Caudate nucleus (tissue), 63 donors: ENCODE measurements at places on chromosomes 16 and 17.

- no peak for DNase-seq
Measured at GRCh38 chr17:40561294-40561870, 3.9 kb downstream of the CCR7 start.

- no peak for DNase-seq
Measured at GRCh38 chr17:81161536-81161935, 3.8 kb upstream of the PVALEF start.

DNA sequence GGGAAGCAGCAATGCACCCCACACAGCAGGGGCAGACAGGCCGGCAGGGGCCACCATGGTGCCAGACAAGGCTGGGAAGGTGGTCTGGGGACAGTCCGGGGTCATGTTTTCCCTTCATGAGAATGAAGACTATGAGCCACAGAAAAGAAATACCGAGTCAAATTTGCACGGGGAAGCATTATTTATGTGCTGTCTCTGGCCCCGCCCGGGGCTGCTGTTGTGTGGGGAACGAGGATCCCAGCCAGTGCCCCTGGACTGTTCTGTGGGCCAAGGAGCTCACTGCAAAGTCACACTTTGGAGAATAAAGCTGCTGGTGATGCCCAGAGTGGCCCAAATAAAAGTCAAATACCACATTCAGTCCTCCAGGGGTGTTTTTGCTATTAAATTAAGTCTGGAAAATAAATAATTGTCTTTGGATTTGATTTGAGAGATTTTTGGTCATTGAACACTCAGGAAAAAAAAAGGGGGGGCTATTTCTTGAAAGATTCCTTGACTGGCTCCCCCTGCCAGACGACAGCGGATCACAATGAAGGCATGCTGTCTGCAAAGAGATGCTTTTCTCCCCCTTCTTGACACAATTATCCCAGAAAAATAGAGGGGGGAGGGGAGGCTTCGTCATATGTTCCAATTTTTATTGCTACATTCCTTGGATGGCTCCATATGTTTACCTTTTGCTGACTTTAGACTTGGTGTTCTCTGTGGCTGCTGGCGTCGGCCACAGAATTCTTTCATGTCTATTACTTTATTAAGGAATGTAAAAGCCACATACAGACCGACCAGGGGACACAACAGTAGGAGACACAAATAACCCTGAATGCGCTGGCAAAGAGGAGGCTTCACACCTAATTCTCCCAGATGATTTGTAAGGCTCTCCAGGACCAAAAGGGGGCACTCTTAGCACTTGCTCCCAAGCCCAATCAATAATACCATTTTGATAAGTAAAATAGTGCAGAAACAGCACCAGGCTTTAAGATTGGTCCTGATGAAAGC lies 27.1 kb upstream of the ANKFN1 start:
- DNase-seq = no peak

DNA sequence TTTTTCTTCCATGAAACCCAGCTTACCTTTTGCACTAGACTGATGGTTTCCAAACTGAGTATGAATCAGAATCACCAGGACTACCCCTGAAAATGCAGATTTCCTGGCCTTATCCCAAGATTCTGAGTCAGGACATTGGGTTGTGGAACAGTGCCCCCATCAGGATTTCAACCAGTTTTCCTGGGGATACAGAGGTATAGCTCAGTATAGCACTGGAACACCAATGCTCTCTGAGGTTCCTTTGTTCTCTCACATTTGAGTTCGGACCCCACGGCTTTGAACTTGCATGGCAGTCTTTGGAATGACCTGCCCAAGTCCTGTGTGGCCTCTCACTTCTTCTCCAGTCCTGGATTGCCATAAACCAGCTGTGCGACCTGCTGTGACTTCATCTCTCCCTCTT lies 12.8 kb upstream of the CCL8 start:
- DNase-seq = no peak

GRCh38 chr17:50198026-50198669 lies 3.3 kb downstream of the COL1A1 start:
- peak; percentile 51 for DNase-seq

DNA sequence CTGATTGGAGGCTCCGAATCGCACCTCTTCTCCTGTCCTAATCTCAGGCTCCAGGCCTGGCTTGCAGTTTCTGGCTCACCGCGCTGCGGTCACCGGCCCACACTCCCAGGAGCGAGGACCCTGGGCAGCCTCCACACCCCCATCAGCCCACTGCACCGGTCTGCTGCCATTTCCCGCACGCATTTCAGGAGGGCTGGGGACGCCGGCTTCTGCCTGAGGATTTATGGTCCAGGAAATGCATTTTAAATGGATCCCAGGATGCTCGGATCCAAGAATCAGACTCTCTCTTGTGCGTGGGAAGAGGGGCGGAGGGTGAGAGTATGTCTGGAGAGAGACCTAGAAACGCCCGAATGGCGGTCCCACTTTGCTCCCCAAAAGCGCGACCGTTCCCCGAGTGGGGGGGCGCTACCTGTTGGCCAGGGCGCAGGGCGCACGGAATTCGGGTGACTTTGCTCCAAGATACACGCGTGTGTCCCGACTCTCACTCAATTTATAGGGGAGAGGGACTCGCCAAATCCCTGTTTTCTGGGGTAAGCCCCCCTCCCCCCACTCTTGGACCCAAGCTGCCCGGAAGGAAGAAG lies 817 bp upstream of the JPH3 start:
- DNase-seq = no peak

- no peak for DNase-seq
Measured at GRCh38 chr17:41618341-41619035, 5.9 kb downstream of the KRT17 start.

DNA sequence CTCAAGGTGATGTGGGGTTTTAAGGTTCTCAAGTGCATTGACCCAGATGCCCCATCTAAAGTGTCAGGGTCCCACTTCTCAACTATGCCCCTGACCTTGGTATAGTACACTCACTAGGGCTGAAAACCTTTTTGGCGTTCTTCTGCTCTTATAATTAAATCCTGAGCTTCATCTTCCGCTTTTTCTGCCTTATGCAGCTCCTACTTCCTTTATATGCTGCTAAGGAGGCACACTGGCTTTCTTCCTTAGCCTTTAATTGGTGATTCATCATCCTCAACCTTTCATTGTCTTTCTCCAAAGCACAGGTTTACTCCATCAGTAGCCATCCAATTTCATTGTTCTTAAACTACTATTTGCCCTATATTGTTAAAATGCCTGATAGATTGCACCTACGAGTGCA lies 5.3 kb upstream of the NF1 start:
- no peak for DNase-seq

GRCh38 chr16:47699106-47699505 lies 238.0 kb downstream of the PHKB start:
- no peak for DNase-seq

DNA sequence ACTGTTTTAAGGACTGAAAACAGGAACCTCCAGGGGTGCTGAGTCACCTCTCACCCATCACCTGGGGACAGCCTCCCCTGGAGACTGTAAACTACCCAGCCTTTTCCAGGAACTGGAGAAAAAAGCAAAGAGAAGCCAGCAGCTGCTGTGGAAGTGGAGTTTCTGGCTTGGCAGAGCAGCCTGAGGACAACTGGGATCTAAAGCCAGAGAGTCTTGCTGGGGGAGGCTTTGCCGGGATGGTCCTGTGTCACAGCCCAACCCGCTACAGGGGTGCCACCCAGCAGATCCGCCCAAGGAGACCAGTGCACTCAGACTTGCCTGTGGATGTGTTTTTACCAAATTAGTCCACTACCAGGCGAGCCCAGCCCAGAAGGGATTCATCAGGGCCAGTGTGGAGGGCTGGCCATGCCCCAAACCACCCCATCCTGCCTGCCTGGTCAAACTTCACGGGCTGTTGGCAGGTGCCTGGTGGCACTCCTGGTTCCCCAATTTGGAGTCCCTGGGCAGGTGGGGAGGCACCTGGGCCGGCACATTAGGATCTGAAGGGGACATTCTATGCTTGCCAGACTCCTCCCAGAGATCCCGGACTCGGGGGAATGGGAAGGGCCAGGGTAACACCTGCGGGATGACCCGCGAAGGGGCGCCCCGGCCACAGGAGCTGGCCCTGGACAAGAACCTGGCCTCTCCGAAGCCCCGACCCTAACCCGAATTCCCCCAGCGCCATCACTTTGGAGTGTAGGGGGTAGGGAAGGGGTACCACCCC lies 771 bp downstream of the MSRB1 start:
- no peak for DNase-seq

- no peak for DNase-seq
Measured at GRCh38 chr16:31572821-31573220, 45.1 kb downstream of the AHSP start.

DNA sequence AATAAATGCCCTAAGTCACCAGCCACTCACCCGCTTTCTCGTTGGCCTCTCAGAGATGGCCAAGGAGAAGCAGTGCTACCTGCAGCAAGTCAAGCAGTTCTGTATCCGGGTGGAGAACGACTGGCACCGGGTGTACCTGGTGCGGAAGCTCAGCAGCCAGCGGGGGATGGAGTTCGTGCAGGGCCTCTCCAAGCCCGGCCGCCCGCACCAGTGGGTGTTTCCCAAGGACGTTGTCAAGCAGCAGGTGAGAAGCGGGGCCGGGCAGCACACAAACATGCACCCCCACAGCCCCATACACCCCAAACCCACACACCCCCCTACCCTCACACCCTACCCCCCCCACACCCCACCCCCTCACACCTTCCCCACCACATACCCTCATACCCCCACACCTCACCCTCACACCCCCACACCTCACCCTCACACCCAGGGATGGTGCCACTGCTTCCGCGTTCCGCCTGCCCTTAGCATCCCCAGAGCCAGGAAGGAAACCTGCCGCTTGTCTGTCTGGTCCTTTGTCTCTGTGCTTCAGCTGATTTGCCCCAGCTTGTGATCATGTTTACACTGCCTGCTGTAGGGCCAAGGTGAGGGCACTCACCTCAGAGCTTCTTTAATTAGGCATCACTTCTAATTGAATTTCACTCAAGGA lies 41.9 kb upstream of the ENDOV start:
- DNase-seq = no peak

DNA sequence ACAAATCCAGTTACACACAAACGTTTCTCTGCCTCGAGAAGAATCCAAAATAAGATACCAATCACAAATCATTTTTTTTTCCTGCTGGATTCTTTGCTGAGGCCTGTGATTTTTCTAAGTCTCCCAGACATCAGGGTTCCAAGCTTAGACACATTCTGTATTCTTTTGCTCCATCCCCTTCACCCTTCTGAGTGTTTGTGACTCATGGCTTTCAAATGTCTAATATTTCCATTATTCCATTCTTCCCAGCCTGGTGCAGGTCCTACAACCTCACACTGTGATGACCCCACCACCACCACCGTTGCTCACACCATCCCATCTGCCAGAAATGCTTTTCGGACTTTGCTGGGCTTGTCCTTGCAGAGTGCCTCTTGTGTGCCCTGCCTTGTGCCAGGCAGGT lies 480.1 kb downstream of the SOX9 start:
- DNase-seq = no peak

DNA sequence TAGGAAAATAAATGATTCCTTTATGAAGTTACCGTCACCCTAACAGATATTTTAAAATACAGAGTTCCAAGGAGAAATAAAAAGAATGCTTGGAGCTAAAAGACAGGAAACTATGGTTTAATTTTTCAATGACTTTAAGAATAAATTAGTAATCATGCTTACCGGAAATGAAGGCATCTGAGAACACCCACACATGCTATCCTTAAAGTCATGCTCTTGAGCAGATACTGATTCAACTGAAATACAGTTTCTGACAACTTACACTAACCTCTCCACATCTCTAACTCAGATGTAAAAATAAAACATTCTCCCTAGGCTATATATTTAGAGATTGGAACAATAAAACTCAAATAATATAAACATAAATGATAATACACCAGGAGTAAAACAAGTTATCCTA lies 7.8 kb downstream of the PSMD12 start:
- DNase-seq = no peak

GRCh38 chr17:1123921-1124715 lies 55.7 kb downstream of the ABR start:
- no peak for DNase-seq

DNA sequence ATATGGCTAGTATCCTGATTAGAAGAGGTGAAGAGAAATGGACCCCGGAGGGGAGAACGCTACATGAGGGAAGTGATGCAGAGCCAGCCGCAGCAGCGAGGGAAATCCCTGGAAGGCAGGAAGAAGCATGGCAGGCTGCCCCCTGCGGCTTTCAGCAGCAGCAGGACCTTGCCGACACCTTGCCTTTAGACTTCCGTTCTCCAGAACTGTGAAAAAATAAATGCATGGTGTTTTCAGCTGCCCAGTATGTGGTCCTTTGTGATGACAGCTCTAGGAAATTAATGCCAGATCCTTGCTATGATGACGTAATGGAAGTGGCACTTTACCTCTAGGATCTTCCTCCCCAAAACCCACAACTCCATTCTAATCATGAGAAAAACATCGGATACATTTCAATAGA lies 9.7 kb upstream of the ZFP1 start:
- DNase-seq = no peak

DNA sequence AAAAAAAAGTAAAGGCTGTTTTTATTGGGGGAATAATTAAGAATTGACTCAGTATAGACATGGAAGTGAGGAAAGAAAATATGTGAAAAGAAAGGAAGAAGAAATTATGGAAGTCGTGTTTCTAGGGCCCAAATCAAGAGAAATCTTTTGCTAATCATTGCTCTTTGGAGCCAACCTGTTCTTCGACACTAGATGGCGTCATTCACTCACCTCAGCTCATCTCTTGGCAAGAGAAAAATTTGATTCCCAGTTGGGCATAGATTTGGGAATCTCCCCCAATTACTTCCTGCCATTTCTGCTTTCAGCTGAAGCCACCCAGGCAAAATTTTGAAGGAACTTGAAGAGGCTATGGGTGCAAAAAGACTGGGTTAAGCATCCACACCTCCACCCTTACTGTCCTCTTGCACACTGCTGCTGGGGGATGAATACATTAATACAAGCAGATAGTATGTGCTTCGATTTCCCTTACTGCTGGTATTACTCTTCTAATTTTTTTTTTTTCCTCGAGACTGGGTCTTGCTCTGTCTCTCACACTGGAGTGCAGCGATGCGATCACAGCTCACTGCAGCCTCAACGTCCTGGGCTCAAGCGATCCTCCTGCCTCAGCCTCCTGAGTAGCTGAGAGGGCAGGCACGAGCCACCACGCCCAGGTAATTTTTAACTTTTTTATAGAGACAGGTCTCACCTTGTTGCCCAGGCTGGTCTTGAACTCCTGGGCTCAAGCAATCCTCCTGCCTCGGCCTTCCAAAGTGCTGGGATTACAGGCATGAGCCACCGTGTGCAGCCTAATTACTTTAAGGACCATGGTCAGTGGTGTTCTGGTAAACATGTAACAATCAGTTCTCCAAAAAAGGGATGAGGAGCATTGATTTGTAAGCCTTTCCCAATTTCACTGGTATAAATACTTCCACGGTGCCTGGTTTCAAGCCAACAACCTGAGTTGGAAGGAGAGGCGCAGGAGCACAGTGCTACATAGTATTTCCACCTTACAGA lies 13.5 kb downstream of the PSMD7 start:
- peak; percentile 2 for DNase-seq

DNA sequence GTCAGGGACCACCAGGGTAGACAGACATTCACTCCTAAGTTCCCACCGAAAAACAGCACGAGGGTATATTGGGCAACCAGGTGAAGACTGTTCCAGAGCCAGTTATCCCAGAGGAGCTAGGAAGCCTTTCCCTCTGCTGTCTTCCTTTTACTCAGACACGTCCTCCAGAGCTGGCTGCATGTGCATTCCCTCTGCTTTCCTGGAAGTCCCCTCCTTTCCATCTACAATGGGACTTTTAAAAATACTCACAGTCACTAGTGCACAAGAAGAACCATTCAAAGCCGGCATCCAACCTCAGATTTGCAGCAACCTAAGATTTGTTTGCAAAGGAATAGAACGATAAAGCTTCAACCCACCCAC lies 32.5 kb upstream of the CRISPLD2 start:
- DNase-seq = no peak
